ENCODE measurements at places on chromosomes 7 and 10. TPM values are rescaled to one million over a fixed set of nuclear protein-coding genes. Genes with fewer than 3 reads are reported as not detected.
A peak's percentile ranks its signal among the peaks of the same experiment; 100 is the strongest.

- no peak for DNase-seq
Measured at GRCh38 chr10:43313901-43314300, 47.0 kb upstream of the RASGEF1A start.

DNA sequence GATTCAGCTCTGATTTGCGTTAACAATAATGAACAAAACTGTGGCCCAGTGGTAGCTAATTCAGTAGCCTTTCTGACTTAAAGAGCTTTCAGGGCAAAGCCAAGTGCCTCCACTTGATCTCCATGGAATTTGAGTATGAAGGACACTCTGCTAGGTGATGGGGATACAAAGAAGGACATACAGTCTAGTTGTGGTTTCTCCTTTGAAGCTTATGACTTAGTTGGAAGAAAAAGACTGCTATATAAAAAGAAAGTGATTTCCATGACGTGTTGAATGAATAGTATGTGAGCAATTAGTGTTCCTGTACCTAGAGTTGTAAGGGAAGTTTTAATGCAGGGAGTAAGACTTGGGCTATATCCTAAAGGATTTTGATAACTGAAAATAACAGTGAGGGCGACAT, 8.3 kb downstream of the PDCD4 start:
- no peak for DNase-seq

DNA sequence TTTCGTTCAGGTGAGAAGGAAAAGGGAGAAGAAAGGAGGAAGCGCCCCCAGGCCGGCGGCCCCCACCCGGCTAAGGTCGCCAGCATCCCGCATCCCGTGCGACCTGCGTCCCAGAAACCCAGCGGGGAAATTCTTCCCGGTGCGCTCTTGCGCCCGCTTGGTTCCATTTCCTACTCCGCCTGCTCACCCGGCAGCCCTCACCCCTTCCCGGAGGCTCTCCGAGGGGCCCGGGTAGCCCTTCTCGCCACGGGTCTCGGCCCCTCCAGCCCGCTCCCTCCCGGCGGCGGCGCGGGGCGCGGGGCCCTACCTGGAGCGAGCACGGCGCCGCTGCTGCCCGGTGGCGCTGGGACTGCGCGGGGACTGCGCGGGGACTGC, at the start of gene PRKCQ:
PRKCQ (minus strand) TSS at position 373 of the 375 bp plus-strand sequence. CDS start 65,141 bp downstream, outside the sequence.
- peak; percentile 15 for DNase-seq

GRCh38 chr7:127798023-127798422, 146.0 kb downstream of the SND1 start:
- DNase-seq: no peak

GRCh38 chr7:157527686-157528085, 190.9 kb downstream of the DNAJB6 start:
- DNase-seq: no peak

GRCh38 chr7:33727315-33727714, 178.0 kb upstream of the BMPER start:
- no peak for DNase-seq

DNA sequence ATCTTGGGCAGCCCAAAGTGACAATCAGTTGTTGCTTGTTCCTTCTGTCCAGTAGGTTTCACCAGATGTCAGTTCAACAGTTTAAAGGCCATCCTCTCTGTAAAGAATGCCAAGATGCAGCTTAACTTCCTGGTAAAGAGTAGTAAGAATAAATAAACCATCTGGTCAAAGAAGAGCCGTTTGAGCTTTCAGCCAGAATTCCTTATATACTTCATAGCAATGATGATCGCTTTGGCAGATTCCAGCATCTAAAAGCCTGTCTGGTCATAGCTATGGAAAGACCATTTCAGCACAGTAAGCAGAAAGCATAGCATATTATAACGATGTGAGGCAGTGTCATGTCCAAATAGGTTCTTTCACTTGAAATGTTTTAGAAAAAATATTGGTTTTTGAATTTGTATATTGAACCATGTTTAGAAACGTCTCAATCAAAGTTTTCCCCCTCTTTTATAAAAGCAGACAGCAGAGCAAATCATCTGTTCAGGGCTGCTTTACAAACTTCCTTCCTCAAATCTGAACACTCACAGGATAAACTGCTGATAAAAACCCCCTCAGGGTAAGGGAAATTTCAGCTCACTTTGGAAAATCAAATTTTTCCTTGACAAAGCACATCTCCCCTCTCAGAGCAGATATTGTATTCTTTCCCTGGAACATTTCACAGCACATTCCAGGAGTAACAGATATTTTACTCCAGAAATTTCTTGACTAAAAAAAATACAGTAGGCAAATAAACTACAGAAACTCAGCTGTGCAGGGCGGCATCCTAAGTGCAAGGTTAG, 184.1 kb downstream of the NOC3L start:
- no peak for DNase-seq

DNA sequence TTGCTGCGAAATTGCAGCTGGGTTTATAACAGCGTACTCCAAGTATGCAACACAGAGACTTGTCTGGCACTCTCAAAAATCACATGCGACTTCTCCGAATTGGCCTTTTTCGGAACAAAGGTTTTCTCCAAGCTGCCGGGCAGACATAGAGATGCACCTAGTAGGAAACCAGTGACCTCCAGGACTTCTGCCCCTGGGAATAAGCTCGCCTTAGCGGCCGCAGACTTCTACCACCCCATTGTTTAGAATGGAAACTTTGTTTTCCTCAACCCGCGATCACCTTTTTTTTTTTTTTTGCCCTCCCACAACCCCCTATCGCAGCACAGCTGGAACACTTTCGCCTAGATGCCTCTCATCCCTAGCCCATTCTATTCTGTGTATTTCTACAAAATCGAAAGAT, 4.9 kb upstream of the HOXA10 start:
- DNase-seq: peak; percentile 80

- no peak for DNase-seq
Measured at GRCh38 chr10:96299383-96299782, 4.9 kb upstream of the DNTT start.

- DNase-seq: no peak
Measured at GRCh38 chr10:114250236-114250635, 11.2 kb downstream of the VWA2 start.

DNA sequence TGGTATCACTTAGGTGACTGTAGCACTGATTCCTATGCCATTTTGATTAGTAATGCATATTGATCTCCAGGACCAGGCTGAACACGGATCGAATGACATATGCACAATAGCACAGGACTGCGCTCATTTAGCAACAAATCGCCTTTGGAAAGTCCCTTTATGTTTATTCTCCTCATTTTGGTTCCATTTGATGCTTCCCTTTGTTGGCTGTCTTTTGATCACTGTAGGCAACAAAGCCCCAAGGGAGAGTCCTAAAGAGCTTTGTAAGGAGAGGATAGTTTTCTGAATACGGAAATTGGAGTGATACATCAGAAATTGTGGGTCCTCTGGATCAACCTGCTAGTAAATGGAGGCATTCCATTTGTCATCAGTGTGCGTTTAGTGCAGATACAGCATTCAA, 1111.4 kb downstream of the SORCS1 start:
- no peak for DNase-seq

DNA sequence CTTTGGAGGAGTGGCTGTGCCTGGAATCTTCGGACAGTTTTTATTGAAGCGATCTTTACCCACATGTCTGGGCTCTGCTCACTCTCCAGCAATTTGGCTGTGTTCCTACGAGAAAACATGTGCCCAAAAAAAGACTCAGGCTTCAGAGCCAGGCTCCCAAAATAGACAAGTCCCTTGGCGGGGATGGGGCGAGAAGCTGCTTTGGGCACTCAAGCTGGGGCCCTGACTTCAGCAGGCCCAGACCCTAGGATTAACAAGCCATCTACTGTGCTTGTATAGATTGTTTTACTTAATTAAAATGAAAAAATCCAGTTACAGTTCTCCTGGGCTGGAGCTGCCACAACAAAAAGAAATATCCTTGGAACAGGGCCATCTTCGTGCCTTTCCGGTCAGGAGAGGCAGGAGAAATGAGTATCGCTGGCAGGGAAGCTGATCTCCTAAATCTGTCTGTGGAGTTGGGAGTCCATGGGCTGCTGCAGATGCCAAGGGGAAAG, 51.4 kb upstream of the PDCD4 start:
- no peak for DNase-seq

- no peak for DNase-seq
Measured at GRCh38 chr7:134567368-134567767, 18.5 kb downstream of the AKR1B15 start.

DNA sequence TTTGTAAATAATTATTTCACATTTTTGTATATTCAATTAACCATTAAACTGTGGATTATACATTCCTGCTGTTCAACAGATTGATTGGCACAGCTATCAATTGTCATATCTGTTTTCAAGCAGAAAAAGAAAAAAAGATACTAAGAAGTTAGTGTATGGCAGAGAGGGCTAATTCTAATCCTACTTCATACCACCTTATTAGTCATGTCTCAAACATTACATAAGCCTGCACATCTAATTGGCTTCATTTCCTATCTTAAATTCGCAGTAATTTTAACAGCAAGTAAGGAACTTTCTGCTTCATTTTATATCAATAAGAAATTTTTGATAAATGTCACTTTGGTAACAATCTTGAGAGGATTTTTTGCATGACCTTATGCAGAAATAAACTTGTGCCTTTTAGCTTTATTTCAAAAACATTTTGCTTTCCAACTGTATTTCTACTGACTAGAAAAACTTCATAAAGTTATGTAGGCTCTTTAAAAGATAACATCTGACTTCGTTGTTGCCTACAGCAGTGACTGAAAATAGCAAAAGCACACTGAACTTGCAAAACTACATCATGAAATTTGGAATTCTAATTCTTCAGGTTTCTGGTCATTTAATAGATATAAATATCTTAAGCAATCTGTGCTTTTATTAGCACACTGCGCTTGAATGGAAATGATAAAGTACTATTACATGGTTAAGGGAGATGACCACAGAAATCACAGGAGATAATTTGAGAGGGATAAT, 111.5 kb downstream of the SEMA3C start:
- no peak for DNase-seq

GRCh38 chr7:148114804-148115203, 475.8 kb upstream of the C7orf33 start:
- DNase-seq: no peak

- DNase-seq: peak; percentile 82
Measured at GRCh38 chr10:125035136-125035535, 93.2 kb downstream of the ZRANB1 start.

- no peak for DNase-seq
Measured at GRCh38 chr7:104207348-104207730, 474 bp downstream of the ORC5 start.

GRCh38 chr10:5199398-5199797, 2.8 kb downstream of the AKR1C4 start:
- no peak for DNase-seq

DNA sequence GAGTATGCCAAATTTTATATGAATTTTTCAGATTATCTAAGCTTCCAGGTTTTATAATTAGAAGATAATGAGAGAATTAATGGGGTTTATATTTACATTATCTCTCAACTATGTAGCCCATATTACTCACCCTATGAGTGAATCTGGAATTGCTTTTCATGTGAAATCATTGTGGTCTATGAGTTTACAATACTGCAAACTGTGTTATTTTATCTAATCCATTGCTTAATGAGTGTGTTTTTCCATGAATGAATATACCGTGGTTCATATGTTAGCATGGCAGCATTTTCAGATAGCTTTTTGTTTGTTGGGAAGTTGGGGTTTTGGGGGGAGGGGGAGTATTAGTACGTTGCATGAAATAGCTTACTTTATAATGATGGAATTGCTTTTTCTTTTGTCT, 44.5 kb downstream of the FGFBP3 start:
- no peak for DNase-seq

DNA sequence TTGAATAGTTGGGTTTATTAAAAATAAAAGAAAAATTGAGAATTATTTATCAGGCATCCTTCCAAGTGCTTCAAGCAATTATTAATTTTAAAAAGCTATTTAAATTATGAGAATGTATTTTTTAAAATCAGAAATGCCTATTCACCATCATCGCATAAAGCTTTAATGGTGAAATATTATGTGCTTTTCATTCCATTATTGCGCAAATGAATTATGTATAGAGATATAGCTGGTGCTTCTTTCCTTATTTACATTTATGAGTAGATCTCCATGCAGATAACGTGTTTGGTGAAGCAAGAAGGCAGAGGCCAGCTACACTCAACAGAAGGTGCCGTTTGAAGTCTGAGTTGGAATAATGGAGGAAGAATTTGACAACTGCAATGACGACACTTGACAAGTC, 549.1 kb upstream of the DPP6 start:
- DNase-seq: no peak

GRCh38 chr7:154975984-154976383, 26.9 kb downstream of the PAXIP1 start:
- DNase-seq: no peak

- DNase-seq: peak; percentile 40
Measured at GRCh38 chr10:86945361-86946212, 11.8 kb downstream of the MMRN2 start.

- no peak for DNase-seq
Measured at GRCh38 chr7:134589491-134589941, 40.6 kb downstream of the AKR1B15 start.

DNA sequence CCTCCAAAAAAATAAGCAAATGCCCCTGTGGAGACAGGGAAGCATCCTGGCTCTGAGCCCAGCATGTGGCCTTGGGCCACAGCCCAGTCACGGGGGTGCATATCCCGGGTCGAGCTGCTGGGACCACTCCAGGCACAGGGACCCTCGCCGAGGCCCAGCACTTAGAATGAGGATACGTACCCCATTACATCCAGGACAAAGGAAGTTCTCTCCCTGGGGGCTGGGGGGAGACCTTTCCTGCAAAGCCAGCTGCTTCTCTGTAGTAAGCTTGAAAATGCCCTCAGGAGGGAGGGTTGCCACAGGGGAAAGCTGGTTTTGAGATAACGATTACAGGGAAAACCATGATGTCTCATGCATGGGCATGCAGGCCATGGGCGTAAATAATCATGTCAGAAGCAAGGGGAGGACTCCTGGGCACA, 75.5 kb downstream of the HIPK2 start:
- DNase-seq: no peak

GRCh38 chr7:55409482-55410225, 44.5 kb downstream of the LANCL2 start:
- no peak for DNase-seq

DNA sequence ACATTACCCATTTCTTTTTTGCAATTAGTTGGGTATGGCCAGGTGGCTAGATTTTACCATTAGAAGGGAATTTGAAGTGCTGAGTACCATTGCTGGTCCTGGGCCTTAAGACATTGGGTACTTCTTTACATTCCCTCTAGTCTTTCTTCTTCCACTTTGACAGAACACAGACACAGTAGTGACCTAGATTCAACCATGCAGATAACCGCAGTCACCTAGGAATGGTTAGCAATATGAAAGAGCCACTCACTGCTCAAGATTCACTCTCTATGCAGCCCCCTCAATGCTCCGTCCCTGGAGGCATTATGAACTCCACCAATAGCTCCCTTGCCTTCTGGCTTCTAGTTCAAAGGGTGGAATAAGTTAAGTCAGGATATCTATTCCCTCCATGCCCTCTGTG, 16.2 kb upstream of the PON1 start:
- no peak for DNase-seq

- DNase-seq: no peak
Measured at GRCh38 chr7:38448054-38448453, 174.6 kb upstream of the TARP start.

PHF14 gene
- 26.9 TPM for total RNA-seq

PCLO gene
- 2.7 TPM for total RNA-seq

CCDC172 gene
- not detected for total RNA-seq

RELN gene
- not detected for total RNA-seq

TNS3 gene
- 92.5 TPM for total RNA-seq

PRSS1 gene
- not detected for total RNA-seq

PPIA gene
- 5,683 TPM for total RNA-seq

KIAA1217 gene
- total RNA-seq: 1.1 TPM

DNMBP gene
- 7.7 TPM for total RNA-seq

ITIH2 gene
- not detected for total RNA-seq

HABP2 gene
- total RNA-seq: not detected

ZNF736 gene
- 0.06 TPM for total RNA-seq

SVIL gene
- total RNA-seq: 429 TPM

LRRC61 gene
- total RNA-seq: not detected

TMEM229A gene
- total RNA-seq: not detected
